ENCODE measurements at places on chromosomes 5 and 9.

- no peak for DNase-seq
Measured at GRCh38 chr5:173108914-173109313, 35.4 kb upstream of the BNIP1 start.

GRCh38 chr5:151679421-151680155 is 7.1 kb downstream of the SPARC start:
- DNase-seq: no peak

GRCh38 chr5:96911139-96911538 is 24.7 kb upstream of the LNPEP start:
- DNase-seq: no peak

DNA sequence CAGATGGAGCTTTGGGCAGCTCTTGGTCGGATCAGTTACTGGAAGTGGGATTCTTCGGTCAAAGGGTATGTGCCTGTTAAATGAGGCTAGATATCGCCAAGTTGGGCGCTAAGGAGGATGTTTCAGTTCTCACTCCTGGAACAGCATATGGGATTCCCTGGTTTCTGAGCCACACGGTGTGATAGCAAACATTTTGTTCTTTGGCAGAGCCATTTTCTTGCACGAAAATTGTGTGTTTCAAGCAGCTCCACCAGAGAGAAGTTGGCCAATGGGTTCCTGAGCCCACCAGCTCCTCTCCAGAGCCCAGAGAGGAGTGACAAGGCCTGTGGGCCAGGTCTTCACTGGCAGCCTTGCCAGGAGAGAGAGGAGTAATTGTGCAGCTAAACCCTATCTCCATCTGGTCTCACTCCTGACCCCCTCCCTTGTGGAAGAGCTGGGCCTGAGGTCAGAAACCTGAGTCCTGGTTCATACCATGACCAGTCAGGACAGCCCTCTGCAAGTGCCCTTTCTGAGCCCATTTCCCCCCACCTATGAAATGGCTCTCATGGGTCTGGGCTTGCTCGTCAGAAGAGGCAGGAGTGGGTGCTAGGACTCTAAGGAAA is 10.7 kb upstream of the SLC6A7 start:
- DNase-seq: no peak

- DNase-seq: no peak
Measured at GRCh38 chr5:68240202-68240601, 24.6 kb downstream of the PIK3R1 start.

GRCh38 chr5:157443041-157443549 is 16.9 kb upstream of the NIPAL4 start:
- DNase-seq: no peak

GRCh38 chr9:132319421-132320110 is 35.2 kb downstream of the SETX start:
- no peak for DNase-seq

DNA sequence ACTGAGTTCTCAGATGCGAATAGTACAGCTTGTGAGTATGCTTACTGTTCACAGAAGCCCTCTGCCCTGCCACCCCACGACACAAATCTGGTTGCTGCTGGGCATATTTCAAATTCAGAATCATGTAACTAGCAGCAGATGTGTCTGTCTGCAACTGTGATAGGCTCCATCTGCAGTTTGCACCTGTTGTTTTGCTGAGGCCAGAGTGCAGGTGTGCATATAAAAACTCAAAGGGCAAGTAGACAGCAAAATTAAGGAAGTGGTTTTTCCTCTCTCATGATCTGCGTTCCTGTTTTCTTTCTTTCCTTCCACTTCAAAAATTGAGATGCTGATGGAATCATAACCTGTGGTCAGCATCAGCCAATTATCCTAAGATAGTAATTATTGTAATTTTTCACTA is 1000.5 kb downstream of the PTPRD start:
- no peak for DNase-seq

Data from Calu3 (cell line).